SK-MEL-5 (cell line): ENCODE measurements at places on chromosomes 5 and 9.

GRCh38 chr5:168710706-168711105 is 131.5 kb upstream of the PANK3 start:
- DNase-seq, result no peak

DNA sequence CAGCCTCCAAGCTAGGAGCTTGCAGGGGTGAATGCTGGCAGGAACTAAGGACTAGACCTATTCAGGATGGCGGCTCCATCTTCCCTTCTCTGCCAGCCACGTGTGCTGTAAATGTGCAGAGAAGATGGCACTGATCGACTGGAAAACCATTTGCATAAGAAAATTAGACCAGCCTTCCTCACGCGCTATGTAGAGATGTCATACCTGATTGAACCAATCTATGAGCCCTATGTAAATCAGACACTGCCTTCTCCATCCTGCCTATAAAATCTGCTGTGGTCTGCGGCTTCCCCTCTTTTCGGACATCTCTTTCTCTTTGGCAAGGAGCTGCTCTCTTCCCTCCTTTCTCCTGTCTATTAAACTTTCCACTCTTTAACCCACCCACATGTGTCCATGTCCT is 91.6 kb downstream of the NPR3 start:
- DNase-seq, result no peak

DNA sequence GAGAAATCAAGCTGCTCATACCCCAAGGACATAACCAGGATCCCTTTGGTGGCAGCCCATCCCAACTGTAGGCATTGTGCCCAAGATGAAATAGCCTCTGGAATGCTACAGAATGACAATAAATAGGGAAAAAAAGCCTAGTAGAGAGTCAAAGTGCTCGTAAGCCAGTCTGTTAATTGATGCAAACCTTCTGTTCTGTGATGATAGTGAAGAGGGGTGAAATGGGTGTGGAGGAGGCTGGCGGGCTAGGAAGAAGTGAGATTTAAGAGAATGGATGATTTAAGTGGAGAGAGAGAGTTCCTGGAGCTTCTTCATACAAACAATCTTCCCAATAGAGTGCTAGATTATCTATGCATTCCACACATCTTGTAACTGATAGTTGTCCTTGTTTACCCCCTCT is 301.0 kb upstream of the PCSK5 start:
- DNase-seq, result no peak

DNA sequence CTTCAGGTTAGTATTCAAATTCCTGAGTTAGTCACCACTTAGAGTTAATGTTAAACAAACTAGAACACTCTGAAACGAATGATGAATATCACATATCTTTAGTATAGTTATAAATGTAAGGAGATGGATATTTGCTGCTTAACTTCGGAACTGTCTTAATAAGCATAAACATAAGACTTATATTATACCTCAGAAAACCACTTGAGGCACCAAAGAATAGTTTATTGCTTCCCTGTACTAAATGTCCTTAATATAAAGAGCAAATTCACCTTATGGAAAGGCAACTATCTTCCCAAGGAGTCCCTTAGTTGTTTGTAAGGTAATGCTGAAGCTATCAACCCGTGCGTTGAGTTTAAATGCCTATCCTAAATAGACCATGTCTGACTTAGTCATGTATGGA is 300.0 kb upstream of the ADAMTSL1 start:
- DNase-seq, result no peak

GRCh38 chr9:18479405-18479804 is 5.5 kb downstream of the ADAMTSL1 start:
- DNase-seq, result no peak

GRCh38 chr5:39368116-39368515 is 3.8 kb upstream of the C9 start:
- DNase-seq, result no peak

DNA sequence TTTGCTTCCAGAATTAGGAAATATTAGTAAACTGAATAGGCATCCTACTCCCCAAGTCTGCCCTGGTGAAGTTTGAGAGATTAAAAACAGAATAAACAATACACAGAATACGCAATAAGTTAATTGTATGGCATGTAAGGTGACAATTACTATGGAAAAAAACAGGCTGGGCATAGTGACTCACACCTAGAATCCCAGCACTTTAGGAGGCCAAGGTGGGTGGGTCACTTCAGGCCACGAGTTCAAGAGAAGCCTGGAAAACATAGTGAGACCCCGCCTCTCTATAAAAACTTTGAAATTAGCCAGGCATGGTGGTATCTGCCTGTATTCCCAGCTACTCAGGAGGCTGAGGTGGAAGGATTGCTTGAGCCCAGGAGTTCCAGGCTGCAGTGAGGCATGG is 64.2 kb upstream of the SUSD1 start:
- DNase-seq, result no peak

DNA sequence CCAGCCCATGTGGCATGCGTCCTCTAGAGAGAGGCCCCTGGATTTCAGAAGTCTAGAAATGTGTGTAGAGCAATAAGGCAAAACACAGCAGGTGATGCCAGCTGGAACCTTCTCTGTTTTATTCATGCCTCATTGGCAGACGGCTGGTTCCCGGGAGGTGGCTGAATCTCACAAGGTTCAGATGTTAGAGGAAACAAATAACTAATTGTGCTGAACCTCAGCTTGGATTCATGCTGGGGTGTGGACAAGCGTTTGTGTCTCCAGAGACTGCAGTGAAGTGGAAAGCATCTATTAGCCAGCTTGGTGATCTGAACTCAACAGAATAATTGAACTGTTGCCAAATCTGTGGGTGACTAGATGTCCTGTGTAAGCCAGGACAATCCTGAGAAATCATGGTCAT is 131.1 kb upstream of the NR4A3 start:
- peak; percentile 45 for DNase-seq

- DNase-seq, result peak; percentile 22
These were observed 44.2 kb downstream of the CD180 start for GRCh38 chr5:67152400-67152799.

DNA sequence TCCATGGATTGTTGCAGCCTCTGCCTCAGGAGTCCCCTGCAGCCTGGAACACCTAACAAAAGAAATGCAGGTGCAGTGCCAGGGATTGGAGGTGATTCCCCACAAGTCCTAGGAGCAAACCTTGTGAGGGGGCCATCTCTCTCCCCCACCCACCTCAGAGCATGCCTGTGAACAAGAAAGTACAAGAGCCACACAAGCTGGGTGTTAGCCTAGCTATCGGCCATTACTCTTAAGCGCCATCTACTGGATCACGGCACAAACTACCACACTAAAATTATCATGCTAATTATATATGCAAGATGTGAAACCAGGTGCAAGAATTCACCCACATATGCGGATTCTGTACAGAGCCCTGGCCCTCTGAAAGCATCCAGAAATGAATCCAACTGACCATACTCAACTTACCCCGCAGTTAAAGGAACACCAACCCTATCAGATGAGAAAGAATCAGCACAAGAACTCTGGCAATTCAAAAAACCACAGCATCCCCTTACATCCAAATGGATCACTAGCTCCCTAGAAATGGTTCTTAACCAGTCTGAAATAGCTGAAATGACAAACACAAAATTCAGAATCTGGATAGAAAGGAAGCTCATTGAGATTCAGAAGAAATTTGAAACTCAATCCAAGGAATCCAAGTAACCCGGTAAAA is 16.5 kb upstream of the PRSS3 start:
- DNase-seq, result peak; percentile 68
